ENCODE measurements at places on chromosomes 7 and 10.

GRCh38 chr10:4623757-4624420, 202.1 kb upstream of the AKR1E2 start:
- DNase-seq: no peak

DNA sequence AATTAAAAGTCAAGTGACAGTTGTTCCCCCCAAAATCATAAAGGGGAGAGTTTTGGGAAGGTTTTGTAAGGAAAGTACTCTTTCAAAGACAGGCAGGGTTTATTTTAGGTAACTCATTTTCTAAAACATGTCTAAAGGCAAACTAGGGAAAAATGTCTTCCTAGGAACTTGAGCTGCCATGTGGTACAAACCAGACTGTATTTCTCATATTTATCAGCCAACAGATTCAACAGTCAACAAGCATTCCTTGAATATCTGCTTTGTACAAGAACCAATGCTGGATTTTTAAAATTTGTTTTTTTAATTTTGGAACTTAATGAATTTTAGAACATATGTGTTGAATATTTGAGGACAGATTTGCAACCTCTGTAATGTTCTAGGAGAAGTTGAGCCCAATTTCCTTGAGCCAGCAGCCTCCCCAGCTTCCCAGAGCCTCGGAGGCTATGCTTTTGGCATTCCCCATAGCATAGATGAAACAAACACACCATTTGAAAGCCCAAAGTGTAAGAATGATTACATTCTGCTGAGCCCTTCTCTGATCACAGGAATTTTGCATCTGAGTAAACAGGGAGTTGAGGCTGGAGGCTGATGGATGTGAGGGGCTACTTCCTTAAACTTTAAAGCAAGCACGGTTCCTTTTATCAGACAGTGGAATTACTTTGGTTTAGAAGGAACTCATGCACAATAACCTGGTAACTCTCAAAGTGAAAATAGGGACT, 345.1 kb downstream of the RNLS start:
- DNase-seq: no peak

- no peak for DNase-seq
These were observed 37.8 kb downstream of the SFMBT2 start for GRCh38 chr10:7373039-7373438.

DNA sequence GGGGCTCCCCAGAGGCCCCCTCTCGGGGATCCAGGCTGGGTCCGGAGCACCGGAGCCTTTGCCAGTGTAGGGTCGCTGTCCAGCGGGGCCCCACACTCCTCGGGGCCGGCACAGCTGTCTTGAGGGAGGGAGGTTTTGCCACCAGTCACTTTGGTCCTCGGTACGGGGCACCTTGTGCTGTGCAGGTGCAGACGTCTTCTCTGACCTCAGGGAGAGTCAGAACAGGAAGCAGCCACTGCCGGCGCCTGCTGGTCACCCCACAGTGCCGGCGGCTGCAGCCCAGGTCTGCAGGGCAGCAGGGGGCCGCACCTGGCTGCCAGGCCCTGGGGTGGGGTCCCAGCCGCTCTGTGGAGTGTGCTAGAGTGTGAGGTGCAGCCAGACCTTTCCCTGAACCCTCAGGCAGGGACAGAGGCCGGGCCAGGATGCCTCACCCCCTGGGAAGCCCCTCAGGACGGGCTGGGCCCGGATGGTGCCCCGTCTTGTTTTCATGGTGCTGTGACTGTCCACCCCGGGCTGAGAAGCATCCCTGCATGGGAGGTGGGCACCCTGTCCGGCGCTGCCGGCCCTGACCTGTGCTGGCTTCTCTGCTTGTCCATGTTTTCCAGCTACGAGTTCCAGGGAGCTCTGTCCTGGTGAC, 8.2 kb downstream of the MAFK start:
- no peak for DNase-seq

DNA sequence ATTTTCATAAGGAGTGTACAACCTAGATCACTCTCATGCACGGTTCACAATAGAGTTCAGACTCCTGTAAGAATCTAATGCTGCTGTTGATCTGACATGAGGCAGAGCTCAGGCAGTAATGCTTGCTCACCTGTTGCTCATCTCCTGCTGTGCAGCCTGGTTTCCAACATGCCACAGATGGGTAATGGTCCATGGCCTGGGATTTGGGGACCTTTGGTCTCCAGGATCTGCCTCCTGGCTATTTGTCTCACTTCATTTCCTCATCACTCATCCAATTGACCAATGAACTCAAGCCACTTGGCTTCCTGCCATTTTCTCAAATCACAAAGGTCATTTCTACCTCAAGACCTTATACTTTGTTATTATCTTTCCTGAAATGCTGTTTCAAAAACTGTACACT, 786.1 kb downstream of the ANKRD7 start:
- no peak for DNase-seq

GRCh38 chr7:17560966-17561365, 262.5 kb downstream of the AHR start:
- no peak for DNase-seq

DNA sequence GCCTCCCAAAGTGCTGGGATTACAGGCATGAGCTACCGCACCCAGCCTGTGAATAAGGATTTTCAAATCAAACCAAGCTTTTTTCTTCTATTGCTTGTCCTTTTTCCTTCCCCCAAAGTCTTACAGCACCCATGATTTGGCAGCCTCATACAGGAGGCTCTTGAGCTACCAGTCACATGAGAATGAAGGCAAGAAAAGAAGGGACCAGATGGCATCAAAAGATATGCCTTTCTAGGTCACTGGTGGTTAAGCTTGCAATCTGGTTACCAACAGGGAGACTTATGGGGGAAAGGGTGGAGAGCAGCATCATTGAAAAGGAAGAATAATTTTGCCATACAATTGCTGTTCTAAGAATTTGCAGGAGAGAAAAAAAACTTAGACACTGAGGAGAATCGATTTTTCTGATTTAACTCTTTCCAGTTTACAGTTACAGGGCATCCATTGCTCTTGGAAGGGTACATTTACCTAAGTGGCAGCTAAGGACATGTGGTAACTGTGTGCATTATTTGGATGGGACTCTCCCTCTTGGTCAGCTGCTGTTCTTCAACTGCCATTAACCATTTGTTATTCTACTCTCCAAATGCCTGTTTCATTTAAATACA, 29.5 kb downstream of the SMNDC1 start:
- DNase-seq: no peak

GRCh38 chr10:11609052-11609451, 2.4 kb downstream of the USP6NL start:
- no peak for DNase-seq

DNA sequence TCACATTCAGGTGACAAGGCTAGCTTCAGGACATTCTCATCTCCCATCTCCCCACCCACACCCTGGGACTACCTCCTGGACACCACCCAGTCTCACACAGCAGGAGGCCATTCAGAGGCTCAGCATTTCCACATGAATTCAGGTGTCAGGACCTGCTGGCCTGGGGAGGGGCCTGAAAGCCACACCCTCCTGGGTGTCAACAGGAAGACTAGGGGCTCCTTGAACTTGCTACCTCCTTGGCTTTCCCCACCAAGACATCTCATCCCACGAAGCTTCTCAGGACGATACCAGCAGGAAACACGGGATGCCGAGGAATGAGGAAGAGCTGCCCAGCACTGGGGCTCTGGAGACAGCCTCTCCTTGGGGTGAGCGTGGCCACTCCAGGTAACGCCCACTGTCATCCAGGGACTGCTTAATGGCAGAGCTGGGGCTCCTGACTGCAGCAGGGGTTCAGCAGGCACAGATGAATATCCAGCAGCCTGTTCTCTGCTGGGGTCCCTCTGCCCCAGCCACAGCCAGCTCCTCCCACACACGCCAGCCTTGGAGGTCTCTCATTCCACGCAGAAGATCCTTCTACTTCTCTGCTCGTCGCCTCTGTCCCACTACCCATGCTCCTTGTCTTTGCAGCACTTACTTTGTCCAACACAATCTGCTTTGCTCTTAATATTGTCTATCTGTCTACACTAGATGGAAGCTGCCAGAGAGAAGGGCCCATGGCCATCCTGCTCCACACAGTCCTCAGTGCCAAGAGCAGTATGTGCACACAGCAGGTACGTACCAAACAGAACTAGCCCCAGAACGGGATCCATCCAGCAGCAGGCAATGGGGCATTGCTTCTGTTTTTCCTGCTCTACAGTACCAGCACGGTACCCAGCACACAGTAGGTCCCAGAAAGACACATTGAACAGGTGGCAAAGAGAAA, 88.7 kb downstream of the FAM53B start:
- no peak for DNase-seq

DNA sequence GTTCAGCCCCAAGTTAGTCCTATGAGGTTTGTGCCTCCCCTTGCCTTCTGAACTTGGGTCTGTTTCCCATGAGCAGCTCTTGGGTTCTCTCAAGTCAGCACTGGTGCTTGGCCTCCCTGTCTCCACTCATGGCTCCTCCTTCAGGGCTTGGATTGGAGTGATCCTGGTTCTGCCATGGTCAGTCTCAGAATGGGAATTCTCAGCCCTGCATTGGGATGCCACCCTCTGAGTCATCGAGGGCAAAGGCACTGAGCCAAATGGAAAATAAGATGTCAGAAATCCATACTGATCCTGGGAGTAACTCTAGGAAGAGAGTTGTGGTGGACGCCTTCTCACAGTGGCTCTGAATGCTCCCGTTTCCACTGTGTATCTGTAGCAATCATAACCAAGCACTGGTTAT, 233.4 kb upstream of the HABP2 start:
- DNase-seq: no peak

DNA sequence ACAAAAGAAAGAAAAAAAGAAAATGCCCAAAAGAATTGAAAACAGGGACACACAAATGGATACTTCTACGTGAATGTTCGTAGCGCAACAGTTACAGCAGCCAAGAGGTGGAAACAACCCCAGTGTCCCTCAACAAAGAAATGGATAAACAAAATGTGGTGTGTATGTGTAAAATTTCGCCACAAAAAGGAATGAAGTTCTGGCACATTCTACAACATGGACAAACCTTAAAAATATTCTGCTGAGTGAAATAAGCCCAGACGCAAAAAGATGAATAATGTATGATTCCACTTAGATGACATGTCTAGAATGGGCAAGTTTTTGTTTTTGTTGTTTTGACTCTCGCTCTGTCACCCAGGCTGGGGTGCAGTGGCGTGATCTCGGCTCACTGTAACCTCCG, 10.9 kb downstream of the UCMA start:
- no peak for DNase-seq

All from stimulated activated naive B cell treated with anti-CD40 and anti-IgM and Interleukin-4, amounts not matched to agents 10 μg/mL and 1 μg/mL and 100 μg/mL, for 72 hours (primary cell).